ENCODE measurements at places on chromosomes 1 and 21.

DNA sequence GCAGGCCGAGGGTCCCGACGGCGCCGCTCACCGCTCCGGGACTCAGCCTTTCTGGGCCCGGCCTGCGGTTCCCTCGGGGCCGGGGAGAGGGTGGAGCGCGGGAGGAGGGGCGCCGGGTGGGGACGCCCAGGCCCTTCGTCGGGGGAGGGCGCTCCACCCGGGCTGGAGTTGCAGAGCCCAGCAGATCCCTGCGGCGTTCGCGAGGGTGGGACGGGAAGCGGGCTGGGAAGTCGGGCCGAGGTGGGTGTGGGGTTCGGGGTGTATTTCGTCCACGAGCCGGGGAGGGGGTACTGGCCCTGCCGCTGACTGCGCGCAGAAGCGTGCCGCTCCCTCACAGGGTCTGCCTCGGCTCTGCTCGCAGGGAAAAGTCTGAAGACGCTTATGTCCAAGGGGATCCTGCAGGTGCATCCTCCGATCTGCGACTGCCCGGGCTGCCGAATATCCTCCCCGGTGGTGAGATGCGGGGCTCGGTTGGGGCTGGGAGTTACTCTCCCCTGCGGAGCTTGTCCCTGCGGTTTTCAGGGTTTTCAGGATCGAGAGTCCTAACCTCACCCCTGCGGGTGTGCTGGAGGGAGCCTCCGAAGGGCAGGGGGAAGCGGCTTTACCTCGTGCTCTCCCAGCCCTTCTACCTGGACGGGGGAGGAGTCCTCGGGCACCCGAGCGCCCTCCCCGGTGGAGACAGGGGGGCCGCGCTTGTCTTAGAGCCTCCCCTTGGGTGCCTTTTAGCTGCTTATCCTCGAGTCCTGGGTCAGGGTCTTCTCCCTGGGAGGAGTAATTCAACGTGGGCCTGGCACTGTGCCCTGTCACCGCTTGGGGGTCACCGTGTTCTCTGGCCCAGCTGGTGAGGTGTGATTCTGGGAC, 2.1 kb downstream of the SAMD11 start:
- no peak for DNase-seq

DNA sequence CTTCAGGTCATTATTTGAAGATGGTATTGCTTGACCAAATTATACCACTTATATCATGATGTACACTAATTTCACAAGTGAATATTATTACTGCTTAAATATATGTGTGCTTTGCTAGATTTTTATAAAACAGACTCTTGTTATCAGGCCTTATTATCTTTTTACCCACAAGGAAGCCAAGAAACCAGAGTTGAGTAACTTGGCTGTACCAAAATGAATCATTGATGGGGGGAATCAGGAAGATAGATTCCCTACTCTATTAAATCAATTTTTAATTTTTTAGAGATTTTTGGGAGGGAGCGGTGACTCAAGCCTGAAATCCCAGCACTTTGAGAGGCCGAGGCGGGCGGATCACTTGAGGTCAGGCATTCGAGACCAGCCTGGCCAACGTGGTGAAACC, 16.0 kb upstream of the SCCPDH start:
- DNase-seq = no peak

- DNase-seq = no peak
Observed at GRCh38 chr1:212920896-212921295, 29.4 kb upstream of the VASH2 start.

DNA sequence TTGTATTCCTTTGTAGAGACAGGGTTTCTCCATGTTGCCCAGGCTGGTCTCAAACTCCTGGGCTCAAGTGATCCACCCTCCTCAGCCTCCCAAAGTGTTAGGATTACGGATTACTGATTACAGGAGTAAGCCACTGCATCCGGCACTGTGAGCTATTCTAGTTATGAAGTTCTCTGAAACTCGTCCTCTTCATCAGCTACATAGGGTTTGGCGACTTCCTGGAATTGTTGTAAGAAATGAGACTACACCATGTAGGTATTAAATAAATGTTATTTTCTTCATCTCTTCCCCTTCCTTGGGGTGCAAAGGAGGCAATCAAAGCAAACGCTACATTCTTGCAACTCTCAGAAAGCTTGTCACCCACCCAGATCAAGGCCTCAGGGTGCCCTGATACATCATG, 131.2 kb upstream of the TIAM1 start:
- DNase-seq = no peak

DNA sequence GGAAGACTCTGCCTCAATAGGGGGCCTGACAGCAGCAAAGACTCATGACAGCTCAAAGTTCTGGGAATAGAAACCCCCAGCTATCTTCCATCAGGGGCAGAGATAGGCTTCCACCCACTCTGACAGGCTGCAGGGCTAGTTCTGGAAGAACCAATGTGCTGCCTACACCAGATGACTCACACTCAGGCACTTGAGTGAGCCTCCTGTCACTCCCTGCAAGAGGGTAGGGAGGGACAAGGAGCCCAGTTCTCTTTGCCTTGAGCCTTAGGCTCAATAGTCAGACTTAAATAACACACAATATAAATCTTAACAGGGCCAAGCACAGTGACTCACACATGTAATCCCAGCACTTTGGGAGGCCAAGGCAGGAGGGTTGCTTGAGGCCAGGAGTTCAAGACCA, 386.4 kb downstream of the HHAT start:
- DNase-seq = no peak

GRCh38 chr1:44640200-44640853, 34.0 kb downstream of the TMEM53 start:
- DNase-seq = no peak

- no peak for DNase-seq
Observed at GRCh38 chr1:97245682-97246081, 524.1 kb downstream of the PTBP2 start.

GRCh38 chr1:230796626-230797025, 49.4 kb downstream of the CAPN9 start:
- no peak for DNase-seq

GRCh38 chr1:14228677-14229076, 369.8 kb upstream of the KAZN start:
- no peak for DNase-seq

DNA sequence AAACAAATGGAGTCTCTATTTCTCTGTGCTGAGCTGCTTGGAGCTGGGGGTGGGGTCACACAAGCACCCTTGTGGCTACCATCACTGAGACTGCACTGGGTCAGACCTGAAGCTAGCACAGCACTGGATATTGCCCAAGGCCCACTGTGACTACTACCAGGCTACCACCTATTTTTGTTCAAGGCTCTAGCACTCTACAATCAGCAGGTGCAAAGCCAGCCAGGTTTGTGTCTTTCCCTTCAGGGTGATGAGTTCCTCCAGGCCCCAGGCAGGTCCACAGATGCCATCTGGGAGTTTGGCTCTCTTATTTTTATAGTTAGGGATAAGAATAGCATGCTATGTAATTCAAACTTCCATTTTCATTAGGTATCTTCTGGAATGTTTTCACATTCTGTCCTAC, 23.5 kb downstream of the ADCY10 start:
- no peak for DNase-seq

DNA sequence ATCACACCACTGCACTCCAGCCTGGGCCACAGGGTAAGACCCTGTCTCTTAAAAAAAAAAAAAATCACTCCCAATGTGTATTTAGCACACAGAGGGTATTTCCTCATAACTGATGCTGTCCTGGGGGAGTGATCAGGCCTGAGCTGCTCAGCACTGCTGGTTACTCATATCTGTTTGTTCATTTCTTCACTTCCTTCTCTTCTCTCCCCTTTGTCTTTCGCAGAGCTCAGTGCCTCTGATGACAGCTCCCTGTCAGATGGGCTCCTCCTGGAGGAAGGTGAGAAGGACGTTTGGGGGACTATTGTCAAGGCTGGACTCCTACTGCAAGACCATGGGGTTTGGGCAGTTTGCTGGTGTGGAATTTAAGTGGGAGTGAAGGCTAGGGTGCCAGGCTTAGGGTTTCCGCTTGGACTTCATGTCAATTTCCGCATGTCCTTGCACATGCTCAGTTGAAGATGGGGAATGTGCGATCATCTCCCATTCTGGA, 13.0 kb downstream of the INAVA start:
- no peak for DNase-seq

DNA sequence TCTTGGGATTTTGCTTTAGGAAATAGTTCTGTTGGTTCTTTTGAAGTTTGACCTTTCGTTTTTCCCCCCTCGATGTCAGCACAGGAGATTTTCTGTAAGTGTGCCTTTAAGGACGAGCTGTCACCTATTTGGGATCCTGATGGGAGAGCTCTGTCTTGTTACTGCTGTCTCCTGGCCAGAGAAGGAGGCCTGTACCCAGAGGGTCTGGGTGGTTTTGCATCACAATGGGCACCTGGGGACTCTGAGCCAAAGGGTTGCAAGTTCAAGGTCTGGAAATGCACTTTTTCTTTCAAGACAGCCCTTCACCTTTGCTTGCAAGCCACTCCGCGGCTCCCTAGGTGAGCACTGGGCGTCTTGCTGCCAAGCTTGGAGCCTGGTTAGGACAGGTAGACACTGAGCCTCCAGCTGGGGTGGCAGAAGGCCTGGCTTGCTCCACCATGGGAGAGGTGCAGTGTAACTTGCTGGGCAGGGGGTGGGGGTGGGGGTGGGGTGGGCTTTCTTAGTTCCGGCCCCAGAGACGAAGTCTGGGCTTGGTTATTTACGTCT, 2.9 kb downstream of the AJAP1 start:
- DNase-seq = no peak

GRCh38 chr1:178472531-178472930, 24.2 kb downstream of the CLEC20A start:
- no peak for DNase-seq

DNA sequence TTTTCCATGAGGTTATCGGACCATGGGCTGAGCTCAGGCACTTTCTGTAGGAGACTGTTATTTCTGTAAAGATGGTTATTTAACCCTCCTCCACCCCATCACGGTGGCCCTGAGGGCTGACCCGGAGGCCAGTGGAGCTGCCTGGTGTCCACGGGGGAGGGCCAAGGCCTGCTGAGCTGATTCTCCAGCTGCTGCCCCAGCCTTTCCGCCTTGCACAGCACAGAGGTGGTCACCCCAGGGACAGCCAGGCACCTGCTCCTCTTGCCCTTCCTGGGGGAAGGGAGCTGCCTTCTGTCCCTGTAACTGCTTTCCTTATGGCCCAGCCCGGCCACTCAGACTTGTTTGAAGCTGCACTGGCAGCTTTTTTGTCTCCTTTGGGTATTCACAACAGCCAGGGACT, 2.6 kb upstream of the CCDC28B start:
- no peak for DNase-seq

- no peak for DNase-seq
Observed at GRCh38 chr1:18110598-18110939, 3.0 kb downstream of the IGSF21 start.

GRCh38 chr1:3011127-3011526, 10.1 kb upstream of the ACTRT2 start:
- no peak for DNase-seq

GRCh38 chr1:66599899-66600737, 66.2 kb downstream of the SGIP1 start:
- DNase-seq = no peak

DNA sequence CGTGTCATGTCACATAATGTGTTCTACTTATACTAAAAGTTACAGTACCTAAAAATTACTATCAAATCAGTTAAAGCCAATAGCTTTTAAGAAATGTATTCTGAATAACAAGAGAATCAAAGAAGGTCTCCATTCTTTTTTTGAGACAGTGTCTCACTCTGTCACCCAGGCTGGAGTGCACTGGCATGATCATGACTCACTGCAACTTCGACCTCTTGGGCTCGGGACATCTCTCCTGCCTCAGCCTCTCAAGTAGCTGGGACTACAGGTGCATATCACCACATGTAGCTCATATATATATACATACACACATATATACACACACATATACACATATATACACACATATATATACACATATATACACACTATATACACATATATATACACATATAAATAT, 20.1 kb downstream of the COP1 start:
- no peak for DNase-seq

GRCh38 chr1:59530119-59530518, 233.2 kb downstream of the FGGY start:
- no peak for DNase-seq

DNA sequence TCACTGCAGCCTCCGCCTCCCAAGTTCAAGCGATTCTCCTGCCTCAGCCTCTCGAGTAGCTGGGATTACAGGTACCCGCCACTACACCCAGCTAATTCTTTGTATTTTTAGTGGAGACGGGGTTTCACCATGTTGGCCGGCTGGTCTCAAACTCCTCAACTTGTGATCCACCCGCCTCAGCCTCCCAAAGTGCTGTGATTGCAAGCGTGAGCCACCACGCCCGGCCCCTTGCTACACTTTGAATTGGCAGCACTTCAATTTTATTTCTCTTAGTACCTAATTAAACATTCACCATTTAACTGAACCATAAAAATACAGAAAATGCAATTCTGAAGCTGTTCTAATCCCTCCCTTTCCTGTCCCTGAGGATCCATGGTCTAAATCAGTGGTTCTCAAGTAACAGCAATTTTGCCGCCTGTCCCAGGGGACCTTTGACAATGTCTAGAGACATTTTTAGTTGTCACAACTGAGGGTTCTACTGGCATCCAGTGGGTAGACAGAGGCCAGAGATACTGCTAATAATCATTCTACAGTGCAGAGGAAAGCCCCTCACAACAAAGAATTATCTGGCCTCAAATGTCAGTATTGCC, 4.3 kb upstream of the BCL2L15 start:
- no peak for DNase-seq

- no peak for DNase-seq
Observed at GRCh38 chr1:231665101-231665500, 38.5 kb downstream of the DISC1 start.

DNA sequence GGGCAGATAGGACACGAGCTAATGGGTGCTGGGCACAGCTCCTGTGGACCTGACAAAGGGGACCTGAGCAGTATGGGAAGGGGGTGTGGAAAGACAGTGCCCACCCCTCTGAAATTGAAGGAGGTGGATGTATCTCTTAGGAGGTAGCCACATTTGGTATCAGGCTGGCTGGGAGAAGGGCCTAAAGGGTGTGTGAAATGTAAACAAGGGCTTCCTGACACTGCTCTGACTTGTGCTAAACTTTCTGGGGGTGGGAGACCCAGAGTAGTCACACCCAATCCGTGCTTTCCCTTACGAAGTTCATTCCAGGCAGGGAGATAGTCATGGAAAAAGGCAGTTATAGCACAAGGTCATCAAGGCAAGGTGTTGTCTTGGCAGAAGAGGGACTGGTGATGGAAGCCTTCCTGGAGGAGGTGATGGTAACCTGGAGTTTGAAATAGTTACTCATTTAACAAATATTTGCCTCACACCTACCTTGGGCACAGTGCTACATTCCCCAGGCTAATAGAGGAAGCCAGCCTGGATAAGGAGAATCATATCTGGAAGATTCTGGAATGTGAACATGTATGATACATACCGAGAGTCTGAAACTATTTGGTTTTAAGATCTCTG, 5.3 kb upstream of the CCDC24 start:
- DNase-seq = no peak

GRCh38 chr1:32234792-32235191, 12.2 kb upstream of the FAM167B start:
- no peak for DNase-seq

GRCh38 chr1:15850471-15851001, 3.0 kb downstream of the SPEN start:
- DNase-seq = no peak
